Hindlimb muscle (tissue), 1 donor: ENCODE measurements at places on chromosomes 7 and 10.

DNA sequence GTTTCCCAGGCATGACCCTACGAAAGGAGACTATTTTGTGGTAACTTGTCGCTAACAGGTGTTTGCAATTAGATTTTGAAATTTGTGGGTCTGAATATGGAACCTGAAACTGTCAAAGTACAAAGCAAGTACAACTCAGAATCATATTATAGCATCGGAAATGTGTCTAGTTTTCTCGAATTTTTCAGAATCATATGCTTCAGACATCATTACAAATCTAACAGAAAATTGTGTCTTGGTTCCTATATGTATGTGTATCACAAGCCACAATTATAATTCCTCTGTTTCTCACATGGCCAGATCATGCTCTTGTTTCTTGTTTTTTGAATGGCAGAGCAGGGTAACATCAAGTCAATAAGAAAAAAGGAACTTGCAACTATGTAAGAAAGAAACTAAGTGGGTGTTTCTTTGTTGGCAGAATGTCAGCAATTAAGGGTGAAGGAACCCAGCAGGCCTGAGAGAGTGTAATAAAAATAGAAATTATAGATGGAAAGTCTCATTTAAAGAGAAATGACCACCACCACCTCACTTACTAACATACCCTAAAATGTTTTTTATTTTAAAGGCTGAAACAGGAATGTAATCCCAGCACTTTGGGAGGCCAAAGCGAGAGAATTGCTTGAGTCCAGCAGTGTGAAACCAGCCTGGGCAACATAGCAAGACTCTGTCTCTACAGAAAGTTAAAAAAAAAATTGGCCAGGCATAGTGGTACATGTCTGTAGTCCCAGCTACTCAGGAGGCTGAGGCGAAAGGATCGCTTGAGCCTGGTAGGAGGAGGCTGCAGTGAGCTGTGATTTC lies 51.3 kb downstream of the PRTFDC1 start:
- DNase-seq = peak; percentile 19

DNA sequence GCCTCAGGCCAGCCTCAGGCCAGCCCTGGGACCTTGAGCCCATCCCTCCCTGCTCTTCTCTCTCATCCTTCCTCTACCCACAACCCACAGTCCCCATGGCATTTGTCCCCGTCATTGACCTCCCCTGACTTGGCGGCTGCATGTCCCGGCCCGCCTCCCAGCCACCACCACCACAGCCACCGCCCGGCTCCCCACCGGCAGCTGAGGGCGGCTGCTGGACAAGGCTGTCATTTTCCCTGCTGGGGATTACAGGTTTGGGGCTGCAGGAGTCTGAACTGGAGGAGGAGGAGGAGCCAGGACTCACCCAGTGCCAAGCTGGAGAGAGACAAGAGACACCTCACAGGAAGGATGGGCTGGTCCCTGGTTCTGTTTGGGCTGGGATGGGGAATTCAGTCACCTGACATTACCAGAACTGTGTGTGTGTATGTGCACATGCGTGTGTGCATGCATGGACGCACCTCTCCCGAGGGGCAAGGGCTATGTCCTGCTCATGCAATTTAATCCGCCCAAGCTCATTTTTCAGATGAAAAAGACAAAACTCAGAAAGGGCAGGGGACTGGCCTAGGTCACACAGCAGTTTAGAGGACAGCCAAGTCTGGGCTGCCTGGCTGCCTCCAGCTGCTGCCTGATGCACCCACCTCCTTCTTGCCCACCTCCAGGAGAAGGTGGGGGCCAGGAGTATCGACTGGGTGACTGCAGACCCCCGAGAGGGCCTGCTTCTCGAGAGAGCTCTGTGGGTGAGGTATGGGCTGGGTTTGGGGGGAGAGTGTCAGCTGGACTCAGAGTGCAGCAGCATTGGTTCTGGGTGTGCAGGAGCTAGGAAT lies 113.1 kb downstream of the ZMIZ1 start:
- DNase-seq = no peak

GRCh38 chr10:103506061-103506460 lies 12.6 kb downstream of the NEURL1 start:
- no peak for DNase-seq

DNA sequence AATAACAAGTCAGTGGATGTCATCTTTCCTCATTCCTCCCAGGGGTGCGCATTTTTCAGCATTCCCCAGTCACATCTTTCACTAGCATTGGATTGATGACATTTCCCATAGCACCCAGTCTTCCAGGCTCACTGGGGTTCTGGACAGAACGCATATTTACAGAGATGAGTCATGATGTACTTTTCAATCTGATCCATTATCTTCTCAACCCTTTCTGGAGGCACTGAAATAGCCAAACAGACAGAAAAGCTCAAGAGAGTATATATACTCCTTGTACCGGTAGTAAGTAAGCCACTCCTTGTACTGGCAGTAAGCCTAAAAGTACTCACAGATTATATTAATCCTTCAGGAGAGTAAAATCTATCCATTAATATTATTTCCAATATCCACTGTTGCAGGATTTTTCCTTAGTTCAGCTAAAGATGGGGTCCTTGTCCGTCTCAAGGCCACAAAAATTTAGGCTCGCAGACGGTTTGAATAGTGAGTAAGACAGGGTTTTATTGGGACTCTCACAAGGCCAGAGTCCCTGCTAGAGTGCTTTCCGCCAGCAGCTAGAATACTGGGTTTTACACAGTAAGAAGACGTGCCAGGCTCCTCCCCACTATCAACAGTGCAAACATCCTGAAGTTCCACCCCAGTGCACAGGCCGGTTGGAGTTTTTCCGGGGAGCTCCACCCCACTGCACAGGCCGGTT lies 60.8 kb downstream of the MDH2 start:
- DNase-seq = peak; percentile 29

DNA sequence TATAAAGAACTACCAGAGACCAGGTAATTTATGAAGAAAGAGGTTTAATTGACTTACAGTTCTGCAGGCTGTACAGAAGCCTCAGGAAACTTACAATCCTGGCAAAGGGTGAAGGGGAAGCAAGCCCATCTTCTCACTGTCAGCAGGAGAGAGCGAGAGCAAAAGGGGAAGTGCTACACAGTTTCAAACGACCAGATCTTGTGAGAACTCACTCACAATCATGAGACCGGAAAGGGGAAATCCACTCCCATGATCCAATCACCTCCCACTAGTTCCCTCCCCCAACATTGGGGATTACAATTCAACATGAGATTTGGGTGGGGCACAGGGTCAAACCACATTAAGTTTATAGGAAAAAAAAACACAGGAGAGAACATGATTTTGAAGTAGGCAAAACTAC lies 222.1 kb upstream of the SHH start:
- DNase-seq = no peak

DNA sequence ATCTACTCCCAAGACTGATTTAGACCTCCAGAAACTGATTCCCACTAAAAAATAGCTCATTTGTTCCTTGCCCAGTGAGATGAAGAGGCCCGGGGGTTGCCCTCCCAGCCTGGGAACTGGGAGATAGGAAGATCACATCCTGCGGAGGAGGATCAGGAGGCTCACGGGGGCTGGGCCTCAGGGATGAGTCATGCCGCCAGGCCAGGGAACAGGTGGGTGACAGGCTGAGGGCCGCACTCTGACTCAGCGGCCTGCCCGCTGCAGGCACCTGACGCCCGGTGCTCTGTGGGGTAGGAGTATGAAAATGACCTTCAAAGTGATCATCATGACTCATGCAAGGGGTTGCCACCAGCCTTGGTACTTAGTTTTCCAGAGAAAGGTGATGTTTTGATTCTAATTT lies 104.5 kb upstream of the ZPBP start:
- no peak for DNase-seq

GRCh38 chr7:12586271-12586670 lies 15.8 kb downstream of the SCIN start:
- DNase-seq = no peak

DNA sequence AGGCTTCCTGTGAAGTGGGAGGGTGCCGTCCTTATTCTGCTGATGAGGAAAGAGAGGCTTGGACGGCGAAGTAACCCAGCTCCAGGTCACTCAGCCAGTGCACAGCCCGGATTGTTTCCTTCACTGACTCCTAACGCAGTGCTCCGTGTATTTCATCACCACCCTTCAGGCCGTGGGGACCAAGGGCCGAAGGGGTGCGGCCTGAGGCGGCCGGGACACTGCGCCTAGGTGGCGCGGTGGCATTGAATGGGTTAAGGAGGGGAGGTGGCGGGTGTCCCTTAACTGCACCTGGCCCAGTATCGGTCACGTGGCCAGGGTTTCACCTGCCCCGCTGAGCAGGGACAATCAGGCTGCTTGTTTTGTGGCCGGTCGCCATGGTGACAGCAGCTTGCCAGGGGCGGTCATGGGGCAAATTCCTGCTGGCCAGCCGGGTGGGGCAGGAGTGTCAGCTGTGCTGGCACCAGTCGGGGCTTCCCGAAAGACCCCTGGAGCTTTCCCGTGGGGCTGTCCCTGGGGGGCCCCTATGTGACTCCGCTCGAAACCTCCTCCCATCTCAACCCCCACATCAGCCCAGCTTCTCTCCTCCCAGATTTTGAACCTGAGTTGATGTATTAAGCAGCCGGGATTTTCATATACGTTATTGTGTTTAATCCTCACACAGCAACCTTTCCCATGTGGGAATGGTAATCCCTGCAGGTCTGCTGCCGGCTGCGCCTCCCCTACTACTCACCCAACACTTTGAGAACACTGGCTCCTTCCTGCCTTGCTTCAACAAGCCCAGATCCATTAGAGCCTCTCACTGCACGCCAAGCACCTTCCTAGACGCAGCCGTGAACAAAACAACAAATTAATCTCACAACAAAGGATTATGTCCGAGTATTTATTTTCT lies 4.4 kb upstream of the ABHD11 start:
- DNase-seq = no peak

GRCh38 chr7:71706597-71706975 lies 574.6 kb downstream of the GALNT17 start:
- DNase-seq = no peak

- no peak for DNase-seq
Measured at GRCh38 chr10:68079434-68079833, 4.4 kb upstream of the HERC4 start.

- no peak for DNase-seq
Measured at GRCh38 chr10:74771054-74771453, 55.3 kb upstream of the KAT6B start.

DNA sequence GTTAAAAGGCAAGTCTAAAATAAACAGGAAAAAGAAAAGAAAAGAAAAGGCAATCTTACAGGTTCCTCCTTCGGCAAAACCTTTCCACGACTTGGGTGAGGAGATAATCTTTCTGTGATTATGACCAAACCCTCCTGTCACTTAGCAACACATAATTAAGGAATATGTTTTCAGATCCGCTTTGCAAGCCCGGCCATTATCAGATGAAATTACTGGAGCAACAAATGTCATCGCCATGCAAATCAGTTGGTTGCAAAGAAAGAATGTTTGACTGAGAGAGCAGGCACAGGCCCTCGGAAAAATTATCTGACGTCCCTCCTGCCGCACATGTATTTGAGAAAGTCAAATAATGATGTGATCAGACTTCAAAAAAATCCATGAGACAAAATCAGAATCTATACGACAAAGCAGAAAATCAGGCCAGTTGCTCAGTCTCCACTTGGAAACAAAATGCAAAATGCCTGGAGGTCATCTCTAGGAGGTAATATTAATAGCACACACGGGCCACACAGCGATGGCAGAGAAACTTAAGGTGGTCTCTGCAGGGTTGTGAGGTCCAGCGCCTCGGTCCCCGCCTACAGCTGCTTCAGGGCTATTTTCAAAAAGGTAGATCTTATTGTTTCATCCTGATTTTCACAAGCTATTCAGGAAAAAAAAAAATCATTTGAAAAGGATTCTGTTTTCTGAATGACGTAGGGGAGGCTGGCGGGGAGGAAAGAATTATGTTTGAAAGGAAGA lies 82.7 kb downstream of the ZRANB1 start:
- no peak for DNase-seq

DNA sequence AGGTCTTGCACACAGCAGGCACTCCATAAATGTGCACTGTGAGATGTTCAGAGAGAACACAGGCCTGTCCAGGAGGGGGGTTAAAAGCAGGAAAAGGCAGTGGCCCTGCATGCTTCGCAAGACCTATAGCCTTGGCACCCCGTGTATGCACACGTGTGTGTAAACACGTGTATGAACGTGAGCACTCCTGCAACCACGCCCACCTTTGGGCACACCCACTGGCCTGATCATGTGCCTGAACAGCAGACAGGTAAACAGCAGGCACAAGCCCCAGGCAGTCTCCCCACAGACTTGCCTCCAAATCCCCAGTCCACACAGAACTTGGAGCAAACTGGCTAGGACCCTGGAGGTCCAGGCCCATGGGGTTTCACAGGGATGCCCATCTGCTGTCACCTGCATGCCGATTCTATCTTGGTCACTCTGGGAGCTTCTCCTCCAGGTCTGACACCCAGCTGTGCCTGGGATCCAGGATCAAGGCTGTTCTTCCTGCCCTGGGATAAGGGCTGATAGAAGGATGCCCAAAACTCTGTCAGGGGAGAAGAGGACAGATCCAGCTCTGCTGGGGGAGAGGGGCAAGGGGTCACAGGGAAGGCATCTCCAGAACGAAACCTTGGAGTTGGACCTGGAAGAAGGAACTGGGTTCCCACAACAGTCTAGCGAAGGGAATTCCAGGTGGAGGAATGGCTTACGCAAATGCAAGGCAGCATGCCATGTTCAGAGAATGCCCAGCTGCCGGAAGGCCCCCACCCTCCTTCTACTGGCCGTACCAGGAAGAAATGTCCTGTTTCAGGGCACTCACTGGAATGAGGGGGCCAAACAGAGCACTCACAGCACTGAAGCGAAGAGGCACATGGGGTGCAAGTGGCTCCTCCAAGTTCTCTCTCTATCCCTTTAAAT lies 14.3 kb upstream of the ZMIZ1 start:
- DNase-seq = no peak

DNA sequence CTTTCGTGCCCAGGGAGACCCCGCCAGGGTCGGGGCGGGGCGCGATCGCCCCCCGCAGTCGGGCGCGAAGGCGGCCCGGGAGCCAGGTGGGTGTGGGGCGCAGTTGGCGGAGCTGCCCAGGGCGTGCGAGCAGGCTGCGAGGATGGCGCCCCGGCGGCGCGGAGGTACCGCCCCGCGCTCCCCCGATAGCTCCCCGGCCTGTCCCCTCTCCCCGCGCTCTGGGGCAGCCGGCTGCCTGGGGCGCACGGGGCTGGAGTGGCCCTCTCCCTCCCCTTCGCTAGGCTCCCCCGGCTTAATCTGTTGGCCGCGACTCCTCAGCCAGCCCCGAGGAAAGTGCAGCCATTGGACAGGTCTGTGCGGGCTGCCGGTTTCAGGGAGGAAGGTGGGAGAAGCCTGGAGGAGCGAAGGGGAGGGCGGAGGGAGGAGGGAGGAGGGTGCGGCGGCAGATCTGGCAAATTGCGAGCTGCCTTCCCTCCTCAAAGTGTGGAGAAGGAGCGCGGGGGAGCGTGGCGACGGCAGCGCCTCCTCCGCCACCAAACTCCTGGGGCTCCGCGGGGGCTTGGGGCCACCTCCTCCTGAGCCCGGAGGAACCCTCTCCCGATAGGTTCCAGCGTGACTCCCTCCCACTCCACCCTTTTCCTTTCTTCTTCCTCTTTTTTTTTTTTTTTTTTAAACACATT lies 361 bp upstream of the PLXDC2 start:
- peak; percentile 88 for DNase-seq

- DNase-seq = no peak
Measured at GRCh38 chr10:123139521-123140163, 3.9 kb downstream of the HMX3 start.
